ENCODE measurements at places on chromosomes 2 and 18.

- no peak for DNase-seq
Observed at GRCh38 chr2:231854616-231855125, 68.4 kb downstream of the COPS7B start.

GRCh38 chr2:5145801-5146200 lies 546.4 kb upstream of the SOX11 start:
- DNase-seq = no peak

GRCh38 chr2:774436-774835 lies 97.2 kb upstream of the TMEM18 start:
- DNase-seq = no peak

DNA sequence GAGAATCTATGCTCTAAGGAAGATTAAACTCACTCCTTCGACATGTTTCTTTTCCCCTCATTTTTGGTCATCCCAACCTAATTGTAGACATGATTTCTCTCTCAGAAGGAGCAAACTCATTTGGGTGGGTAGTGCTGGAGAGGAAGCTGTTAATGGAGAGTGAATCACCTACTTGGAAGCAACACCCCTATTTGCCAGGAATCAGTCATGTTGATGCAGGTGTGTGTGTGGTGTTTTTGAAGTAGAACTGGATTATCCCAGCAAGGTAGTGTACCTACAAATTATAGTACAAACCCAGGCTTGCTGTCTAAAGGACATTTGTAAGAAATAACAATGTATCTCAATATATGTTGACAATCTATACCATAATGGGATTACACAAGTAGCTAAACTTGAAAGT lies 186.4 kb downstream of the EPHA4 start:
- DNase-seq = no peak

- DNase-seq = no peak
Observed at GRCh38 chr18:7072593-7072992, 45.0 kb downstream of the LAMA1 start.

DNA sequence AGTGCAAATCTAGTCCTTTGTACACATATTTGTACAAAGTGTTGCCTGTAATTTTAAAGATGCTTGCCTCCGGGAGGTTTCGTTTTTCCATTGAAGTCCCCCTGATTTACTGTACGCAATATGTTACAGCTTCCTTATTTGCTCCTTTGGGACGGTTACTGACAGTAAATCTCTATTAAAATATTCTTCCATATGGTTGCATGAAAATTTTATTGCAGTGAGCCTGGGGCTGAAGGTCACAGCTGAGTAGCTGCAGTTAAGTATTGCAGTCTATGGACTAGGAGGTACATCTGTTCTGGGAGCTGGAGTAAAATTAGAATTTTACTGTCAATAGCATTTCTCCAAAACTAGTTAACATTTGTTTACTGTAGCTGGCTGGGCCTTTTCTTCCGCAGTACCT lies 119.2 kb downstream of the ETAA1 start:
- no peak for DNase-seq

DNA sequence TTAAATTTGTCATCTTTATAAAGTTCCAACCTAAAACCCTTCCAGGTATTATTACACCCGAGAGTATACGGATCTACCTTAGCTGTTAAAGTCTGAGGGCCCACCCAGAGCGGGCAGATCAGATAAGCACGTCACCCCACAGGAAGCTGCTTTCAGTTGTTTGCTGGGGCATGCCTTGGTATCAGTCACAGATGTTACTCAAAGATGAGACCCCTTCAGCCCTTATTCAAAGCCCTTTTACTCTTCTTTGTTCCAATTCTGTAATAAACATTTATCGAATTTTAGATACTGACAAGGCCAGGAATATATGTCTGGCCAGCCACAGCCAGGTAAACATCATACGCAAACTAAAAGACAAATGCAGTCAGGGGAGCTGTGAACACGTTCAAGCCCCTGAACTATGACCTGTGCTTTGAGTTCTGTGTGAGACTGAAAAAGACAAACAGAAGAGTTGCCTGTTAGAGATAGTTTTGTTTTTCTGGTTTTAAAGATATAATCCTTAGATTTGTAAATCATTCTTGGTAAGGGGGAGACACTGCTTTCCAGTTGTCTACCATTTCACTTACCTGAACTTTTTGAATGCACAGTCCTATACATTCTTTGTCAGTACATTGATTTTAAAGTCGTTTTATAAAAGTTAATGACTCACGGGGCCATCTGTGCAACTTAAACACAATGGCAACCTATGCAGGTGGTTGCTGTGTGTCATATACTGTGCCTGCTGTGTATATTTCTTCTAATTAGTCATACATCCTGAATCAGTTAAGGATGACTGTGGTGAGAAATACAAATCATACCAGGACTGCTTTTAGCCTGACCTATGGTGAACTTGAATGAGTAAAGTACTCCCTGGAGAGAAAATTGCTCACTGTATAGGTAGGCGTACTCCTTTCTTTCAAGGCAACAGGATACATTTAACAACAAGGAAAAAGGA lies 100.5 kb upstream of the ITPRID2 start:
- peak; percentile 82 for DNase-seq

- DNase-seq = no peak
Observed at GRCh38 chr2:226310146-226310545, 489.5 kb downstream of the IRS1 start.

DNA sequence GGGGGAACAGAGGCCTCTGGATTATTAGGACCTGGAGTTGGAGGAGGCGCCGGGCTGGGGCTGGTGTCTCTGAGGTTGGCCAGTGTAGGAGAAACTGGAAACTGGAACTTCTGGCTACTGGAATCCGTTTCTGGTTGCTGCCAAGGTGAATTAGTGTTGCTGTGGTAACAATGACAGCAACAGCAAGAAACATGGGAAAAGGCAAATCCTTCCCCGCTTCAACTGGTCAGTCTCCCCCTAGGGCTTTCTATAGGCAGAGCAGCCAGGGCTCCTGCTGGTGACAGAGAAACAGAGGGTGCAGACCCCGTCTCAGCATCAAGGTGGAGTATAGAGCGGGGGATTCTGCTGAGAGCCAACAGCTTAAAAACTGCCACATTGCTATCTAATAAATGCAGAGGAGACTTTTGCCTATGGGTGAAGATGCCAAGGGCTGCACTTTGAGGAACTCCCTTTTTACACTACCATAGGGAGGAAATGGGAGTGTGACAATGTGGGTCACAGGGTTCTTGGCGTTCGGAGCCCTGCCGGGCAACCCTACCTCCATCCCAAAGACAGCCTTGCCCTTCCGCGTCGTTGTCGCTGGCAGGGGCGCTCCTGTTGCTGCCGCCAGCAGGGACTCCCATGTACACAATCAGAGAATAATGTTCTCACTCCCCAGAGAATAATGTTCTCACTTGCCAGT lies 81.4 kb upstream of the CABLES1 start:
- DNase-seq = peak; percentile 73

GRCh38 chr2:167134381-167135072 lies 246.2 kb downstream of the XIRP2 start:
- DNase-seq = no peak

- no peak for DNase-seq
Observed at GRCh38 chr2:240651185-240651584, 25.9 kb downstream of the GPR35 start.

GRCh38 chr2:234905547-234906265 lies 46.1 kb upstream of the SH3BP4 start:
- DNase-seq = no peak

All from trophoblast cell (in vitro differentiated cells and primary cell).